CD8-positive, alpha-beta memory T cell (primary cell): ENCODE measurements at places on chromosomes 4 and X.

GRCh38 chr4:153758136-153758535, 1.7 kb downstream of the RNF175 start:
- DNase-seq: no peak

- no peak for DNase-seq
Measured at GRCh38 chr4:170030121-170030520, 3.9 kb upstream of the MFAP3L start.

DNA sequence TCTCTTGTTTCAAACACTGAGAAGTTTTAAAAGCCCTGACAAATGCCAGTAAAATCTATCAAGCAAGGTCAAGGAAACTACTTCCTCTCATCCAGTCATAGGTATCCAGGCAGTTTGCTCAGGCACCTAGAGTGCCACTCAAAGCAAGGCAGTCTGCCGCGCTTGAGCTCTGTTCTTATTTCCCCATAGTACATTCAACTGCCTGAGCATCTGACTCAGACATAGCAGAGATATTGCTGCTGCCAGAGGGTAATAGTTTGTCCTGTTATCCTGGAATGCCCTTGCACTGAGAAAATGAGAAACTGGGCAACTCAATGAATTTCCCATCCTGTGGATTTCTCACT, 16.1 kb upstream of the ATP8A1 start:
- no peak for DNase-seq

- no peak for DNase-seq
Measured at GRCh38 chr4:185811509-185812364, at the start of gene SORBS2. Gene SORBS2, minus strand, starts transcription at chr4:185812194. Its CDS starts 121,623 bp downstream, at chr4:185690571.

GRCh38 chrX:45322382-45322781, 121.7 kb upstream of the DIPK2B start:
- DNase-seq: no peak

- no peak for DNase-seq
Measured at GRCh38 chrX:137432609-137433008, 133.3 kb upstream of the ZIC3 start.
